ENCODE measurements at places on chromosomes 16 and 17. TPM values are rescaled to one million over a fixed set of nuclear protein-coding genes. Genes with fewer than 3 reads are reported as not detected.

DNA sequence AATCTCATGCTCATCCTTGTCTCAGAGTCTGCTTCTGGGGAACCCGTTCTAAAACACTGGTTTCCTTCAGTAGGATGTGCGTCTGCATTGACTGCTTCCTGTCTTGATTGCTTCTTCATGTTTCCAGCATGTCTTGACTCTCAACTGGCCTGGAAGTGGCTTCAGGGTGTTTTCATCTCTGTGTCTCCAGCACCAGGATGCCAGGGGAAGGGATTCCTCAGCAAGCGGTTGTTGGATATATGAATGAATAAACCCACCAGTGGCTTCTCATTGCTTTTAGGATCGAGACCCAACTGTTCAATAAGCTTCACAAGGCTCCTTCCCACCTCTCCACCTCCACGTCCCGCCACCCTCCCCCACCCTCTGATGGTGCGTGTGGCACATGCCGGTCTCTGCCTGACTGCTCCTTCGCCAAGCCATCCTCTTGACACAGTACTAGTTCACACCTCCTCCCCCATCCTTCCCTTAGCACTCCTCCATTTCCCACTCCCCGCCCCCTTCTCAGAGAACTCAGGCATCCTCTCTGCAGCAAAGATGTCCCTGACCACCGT is 14.1 kb upstream of the TNS4 start:
- H3K4me3 ChIP-seq: peak overlapping the region; percentile 26
- peak overlapping the region; percentile 83 for H3K27ac ChIP-seq
- DNase-seq: no peak
- H3K4me1 ChIP-seq: peaks cover 42% of the 10 kb centered on the region
- peaks cover 10% of the 10 kb centered on the region for H3K36me3 ChIP-seq

DNA sequence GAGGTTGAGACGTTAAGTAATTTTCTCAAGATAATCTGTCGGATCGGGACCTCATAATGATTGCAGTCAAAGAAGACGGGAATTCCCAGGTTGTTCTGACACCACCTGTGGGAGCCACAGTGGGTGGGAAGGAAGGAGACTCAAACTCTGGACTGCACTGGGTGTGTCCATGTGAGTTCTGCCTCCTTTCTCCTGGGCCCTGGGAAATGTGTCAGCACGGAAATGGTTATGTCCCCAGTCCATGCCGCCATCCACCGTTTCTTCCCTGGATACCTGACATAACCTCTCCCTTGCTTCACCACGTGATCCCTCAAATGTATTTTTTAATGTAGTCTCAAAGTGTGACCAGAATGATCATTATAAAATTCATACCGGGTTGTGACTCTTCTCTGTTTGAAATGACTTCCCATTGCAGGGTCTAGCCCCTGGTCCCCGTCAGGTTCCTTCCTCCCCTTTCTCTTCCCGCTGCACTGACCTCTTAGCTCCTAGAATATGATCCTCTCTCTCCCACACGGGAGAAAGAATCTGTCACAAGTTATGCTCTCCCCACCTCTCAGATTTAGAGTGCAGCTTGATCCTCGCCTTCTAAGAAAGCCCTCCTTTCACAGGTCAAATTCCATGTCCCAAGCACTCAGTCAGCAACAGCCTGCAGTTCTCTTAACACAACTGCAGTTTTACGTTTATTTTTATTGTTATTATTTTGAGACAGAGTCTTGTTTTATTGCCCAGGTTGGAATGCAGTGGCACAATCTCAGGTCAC is 820.0 kb upstream of the EEF2KMT start:
- H3K27me3 ChIP-seq: peaks cover 8% of the 10 kb centered on the region
- DNase-seq: no peak
- H3K27ac ChIP-seq: no peak overlapping the region
- H3K36me3 ChIP-seq: no peaks in the 10 kb centered on the region
- H3K4me1 ChIP-seq: no peaks in the 10 kb centered on the region
- H3K4me3 ChIP-seq: no peak overlapping the region

- no peak for DNase-seq
- H3K4me1 ChIP-seq: peaks cover 5% of the 10 kb centered on the region
- no peak overlapping the region for H3K27ac ChIP-seq
- H3K27me3 ChIP-seq: peaks cover 10% of the 10 kb centered on the region
These were observed 52.4 kb upstream of the NLK start for GRCh38 chr17:27990100-27990499.

DNA sequence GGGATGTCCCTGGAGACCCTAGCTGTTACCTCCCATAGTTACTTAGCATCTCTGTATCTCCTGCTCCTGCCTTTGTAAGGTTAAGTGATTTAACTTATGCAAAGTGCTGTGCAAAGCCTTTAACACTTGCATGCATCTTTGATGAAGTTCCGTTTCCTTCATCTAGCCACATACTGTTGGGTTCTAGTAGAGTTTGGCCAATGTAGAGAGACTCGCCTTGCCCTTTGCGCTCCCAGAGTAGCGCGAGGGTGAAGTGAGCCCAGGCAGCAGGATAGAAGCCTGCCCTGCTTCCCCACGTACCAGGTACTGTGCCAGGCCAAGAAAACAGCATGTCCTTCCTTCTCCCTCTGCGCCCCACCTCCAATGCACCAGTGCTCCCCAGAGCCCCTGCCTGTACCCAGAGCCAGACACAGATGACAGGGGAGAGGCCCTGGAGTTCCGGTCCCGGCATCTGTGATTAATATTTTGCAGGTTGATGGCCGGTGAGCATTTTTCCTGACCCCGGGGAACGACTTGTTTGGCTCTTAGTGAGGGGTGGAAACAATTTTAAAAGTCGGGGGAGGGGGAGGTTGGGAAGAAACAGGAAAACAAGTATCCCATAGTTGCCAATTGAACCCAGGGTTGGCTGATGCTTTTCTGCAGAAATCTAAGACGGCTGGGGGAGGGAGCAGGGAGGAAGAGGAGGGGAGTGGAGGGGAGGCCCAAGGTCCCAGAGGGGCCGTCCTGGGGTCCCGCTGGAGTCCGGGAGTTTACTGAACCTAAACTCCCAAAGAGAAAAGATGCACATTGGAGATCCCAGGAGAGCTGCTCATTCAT is 13.1 kb upstream of the CDC42EP4 start:
- H3K27me3 ChIP-seq: peaks cover 13% of the 10 kb centered on the region
- H3K27ac ChIP-seq: no peak overlapping the region
- H3K4me1 ChIP-seq: no peaks in the 10 kb centered on the region
- H3K36me3 ChIP-seq: no peaks in the 10 kb centered on the region

- H3K27ac ChIP-seq: no peak overlapping the region
- H3K4me1 ChIP-seq: peaks cover 12% of the 10 kb centered on the region
- H3K27me3 ChIP-seq: peaks cover 6% of the 10 kb centered on the region
- no peaks in the 10 kb centered on the region for H3K36me3 ChIP-seq
These were observed 30.3 kb upstream of the RPH3AL start for GRCh38 chr17:382644-383533.

- H3K4me3 ChIP-seq: no peak overlapping the region
- no peak for DNase-seq
- no peak overlapping the region for H3K27ac ChIP-seq
- peaks cover 25% of the 10 kb centered on the region for H3K36me3 ChIP-seq
These were observed 22.0 kb upstream of the C16orf95 start for GRCh38 chr16:87339086-87339723.

DNA sequence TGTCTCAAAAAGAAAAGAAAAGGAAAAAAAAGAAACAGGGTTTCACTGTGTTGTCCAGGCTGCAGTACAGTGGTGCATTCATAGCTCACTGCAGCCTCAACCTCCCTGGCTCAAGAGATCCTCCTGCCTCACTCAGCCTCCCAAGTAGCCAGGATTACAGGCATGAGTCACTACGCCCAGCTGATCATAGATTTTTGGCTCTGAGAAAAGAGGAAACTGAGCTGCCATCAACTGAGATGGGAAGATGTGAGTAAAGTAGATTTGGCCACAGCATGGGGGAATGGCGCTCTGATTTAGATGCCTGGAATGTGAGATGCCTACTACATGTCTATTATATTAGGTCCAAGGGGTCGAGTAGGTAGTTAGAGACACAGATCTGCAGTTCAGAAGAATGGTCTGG is 5.9 kb upstream of the NAGS start:
- peaks cover 28% of the 10 kb centered on the region for H3K27me3 ChIP-seq
- H3K27ac ChIP-seq: no peak overlapping the region
- no peak overlapping the region for H3K4me3 ChIP-seq
- DNase-seq: no peak
- H3K4me1 ChIP-seq: peaks cover 4% of the 10 kb centered on the region

GRCh38 chr16:85114909-85115567 is 2.8 kb upstream of the CIBAR2 start:
- no peak overlapping the region for H3K27ac ChIP-seq
- no peaks in the 10 kb centered on the region for H3K27me3 ChIP-seq
- no peaks in the 10 kb centered on the region for H3K36me3 ChIP-seq
- peak; percentile 82 for DNase-seq

DNA sequence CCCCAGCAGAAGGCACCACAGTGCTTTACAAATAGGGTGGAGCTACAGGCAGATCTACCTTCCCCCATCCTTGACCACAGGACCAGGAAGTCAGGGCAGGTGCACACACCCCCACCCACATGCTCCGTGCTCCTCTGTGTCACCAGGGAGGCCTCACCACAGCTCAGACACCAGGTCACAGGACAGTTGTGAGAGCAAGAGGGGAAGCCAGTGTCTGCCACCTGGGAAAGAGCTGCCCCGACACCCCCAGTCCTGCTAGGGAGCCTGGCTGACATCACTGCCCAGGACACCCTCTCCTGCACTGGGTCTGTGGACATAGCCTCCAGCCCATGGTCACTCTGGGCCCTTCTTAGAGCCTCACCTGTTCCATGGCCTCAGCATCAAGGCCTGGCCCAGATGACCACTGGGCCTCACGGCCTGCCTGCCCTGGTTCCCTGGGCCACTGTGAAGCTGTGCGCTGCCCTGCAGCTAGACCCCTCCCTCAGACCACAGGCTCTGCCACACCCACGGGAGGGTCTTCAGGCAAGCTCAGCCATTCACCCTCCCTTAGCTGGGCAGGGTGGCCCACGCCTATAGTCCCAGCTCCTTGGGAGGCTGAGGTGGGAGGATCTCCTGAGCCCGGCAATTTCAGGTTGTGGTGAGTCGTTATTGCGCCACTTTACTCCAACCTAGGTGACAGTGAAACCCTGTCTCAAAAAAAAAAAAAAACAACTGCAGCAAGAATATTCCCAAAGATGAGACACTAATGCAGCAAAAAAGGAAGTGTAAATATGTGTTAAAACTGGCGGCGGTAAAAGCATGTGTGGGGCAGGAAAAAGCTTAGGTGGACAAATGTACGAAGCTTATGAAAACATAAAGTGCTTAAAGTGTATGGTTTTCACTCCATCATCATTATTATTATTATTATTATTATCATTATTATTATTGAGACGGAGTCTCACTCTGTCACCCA is 14.2 kb downstream of the POLR3K start:
- peaks cover 21% of the 10 kb centered on the region for H3K36me3 ChIP-seq
- H3K4me1 ChIP-seq: peaks cover 42% of the 10 kb centered on the region
- no peaks in the 10 kb centered on the region for H3K27me3 ChIP-seq
- peak overlapping the region; percentile 42 for H3K27ac ChIP-seq
- DNase-seq: peak; percentile 55

- no peak overlapping the region for H3K27ac ChIP-seq
- H3K27me3 ChIP-seq: no peaks in the 10 kb centered on the region
- no peak for DNase-seq
- H3K4me3 ChIP-seq: no peak overlapping the region
- peaks cover 4% of the 10 kb centered on the region for H3K36me3 ChIP-seq
- peaks cover 6% of the 10 kb centered on the region for H3K4me1 ChIP-seq
These were observed 121.1 kb downstream of the CPPED1 start for GRCh38 chr16:12682432-12683165.

DNA sequence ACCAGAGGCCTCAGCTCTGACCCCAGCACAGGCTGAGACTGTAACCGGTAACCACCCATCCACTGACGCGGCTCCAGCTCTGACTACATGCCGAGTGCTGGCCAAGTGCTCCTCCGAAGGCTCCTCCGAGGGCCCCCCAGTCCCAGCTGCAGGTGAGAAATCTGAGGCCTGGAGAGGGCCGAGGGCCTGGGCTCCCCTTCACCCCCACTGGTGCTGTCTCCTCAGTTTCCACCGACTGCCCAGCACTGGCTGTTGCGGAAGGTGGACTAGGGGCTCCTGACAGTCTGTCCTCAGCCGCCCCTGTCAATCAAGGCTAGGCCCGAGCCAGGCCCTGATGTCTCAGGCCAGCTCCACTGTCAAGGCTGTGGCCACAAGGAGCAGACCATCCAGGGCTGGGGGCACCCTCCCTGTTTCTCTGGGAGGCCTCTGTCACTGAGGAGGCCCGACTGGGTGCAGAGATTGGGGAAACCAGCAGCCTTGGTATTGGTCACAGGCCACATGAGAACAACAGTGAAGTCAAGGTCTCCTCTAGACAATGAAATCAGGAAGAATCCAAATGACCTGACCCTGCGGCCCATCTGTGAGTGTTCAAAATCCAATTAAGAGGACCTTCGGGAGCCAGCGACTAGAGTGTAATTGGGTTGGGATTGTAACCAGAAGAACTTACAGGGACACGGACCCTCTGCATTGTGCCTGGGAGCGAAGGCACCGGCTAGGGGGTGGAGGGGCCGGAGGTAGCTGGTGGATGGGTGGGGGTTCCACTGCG is 5.1 kb downstream of the TMEM235 start:
- H3K36me3 ChIP-seq: no peaks in the 10 kb centered on the region
- H3K27me3 ChIP-seq: peaks cover 19% of the 10 kb centered on the region
- H3K27ac ChIP-seq: no peak overlapping the region
- DNase-seq: no peak

DNA sequence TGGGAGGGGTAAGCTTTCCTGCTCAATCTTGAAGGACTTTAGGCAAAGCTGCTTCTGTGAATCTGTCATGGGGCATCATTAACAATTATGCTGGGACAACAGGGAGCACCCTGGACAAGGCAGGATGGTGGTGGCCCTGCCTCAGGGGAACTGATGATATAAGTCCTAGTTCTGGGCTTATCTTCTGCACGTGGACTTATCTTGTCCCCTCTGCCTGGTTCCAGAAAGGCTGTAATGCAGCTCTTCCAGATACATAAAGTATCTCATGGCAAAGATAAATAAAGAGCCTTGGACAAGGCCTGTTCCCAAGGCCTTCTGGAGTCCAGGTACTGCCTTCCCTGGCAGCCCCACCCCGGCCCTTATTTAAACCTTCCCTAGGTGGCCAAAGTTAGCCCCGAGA is 6.0 kb upstream of the ZNF385C start:
- no peak for DNase-seq
- H3K36me3 ChIP-seq: peaks cover 4% of the 10 kb centered on the region

DNA sequence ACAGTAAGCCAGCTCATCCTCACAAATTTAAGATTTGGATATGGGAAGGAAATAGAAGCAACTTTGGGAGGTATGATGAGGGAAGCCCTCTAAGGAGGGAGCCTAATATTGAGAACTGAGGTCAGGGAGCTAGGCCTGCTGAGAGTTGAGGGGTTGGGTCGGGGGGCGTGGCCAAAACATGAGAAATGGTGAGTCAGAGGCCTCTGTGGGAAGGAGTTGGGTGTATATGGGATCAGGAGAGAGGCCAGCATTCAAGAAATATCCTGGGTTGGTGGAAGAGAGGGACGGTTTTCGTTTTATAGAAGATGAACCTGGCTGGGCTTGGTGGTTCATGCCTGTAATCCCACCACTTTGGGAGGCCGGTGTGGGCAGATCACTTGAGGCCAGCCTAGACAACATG is 48.4 kb downstream of the CLEC16A start:
- H3K4me3 ChIP-seq: no peak overlapping the region
- peaks cover 31% of the 10 kb centered on the region for H3K36me3 ChIP-seq
- H3K27me3 ChIP-seq: no peaks in the 10 kb centered on the region
- no peak overlapping the region for H3K27ac ChIP-seq

NPTX1 gene
- total RNA-seq: 6.2 TPM

All from activated naive CD8-positive, alpha-beta T cell treated with anti-CD3 and anti-CD28 coated beads for 36 hours (primary cell).